Common myeloid progenitor, CD34-positive (primary cell): ENCODE measurements at places on chromosomes 5 and 9.

DNA sequence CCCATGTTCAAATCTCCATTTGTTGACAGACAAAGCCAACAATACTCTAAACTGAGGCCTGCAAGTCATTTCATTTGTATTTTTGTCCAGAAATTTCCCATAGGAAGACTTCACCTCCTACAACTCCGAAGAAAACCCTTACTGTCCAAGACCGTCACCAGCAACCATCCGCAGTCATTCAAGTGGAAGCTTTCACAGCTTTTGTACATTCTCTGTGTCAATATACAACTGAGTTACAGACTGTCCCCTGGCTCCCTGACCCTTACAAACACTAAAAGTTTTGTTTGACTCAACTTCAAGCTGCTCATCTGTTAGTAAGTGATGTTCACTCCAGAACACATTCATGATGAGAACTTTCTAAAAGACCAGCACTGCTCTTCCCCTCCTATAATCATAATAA, 210.1 kb downstream of the DEPDC1B start:
- H3K4me3 ChIP-seq: no peak overlapping the region
- H3K27ac ChIP-seq: no peak overlapping the region
- DNase-seq: no peak
- no peaks in the 10 kb centered on the region for H3K36me3 ChIP-seq
- H3K27me3 ChIP-seq: no peaks in the 10 kb centered on the region

DNA sequence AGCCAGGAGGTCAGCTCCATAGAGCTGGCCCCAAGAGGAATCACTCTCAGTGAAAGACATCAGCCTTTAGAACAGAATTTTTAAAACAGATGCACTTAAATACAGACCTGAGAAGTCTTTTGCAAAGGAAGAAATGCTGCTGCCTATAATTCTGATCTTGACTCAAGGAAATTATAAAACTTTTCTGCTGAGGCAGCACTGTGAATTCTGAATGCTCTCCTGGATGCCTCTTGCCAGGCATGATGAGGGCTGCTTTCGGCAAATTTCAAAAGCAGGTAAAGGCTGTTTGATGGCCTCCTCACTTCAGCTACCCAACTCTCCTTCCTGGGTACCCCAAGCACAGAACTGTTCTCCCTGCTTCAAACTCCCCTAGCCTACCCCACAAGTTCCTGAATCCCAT, 174.8 kb downstream of the CDK5RAP2 start:
- H3K27me3 ChIP-seq: no peaks in the 10 kb centered on the region
- DNase-seq: no peak
- no peak overlapping the region for H3K4me3 ChIP-seq
- H3K4me1 ChIP-seq: no peaks in the 10 kb centered on the region

GRCh38 chr9:79880626-79881025, 308.9 kb downstream of the TLE4 start:
- peaks cover 61% of the 10 kb centered on the region for H3K4me1 ChIP-seq
- peaks cover 7% of the 10 kb centered on the region for H3K27me3 ChIP-seq
- DNase-seq: no peak
- H3K27ac ChIP-seq: no peak overlapping the region
- H3K4me3 ChIP-seq: no peak overlapping the region
- no peaks in the 10 kb centered on the region for H3K36me3 ChIP-seq

DNA sequence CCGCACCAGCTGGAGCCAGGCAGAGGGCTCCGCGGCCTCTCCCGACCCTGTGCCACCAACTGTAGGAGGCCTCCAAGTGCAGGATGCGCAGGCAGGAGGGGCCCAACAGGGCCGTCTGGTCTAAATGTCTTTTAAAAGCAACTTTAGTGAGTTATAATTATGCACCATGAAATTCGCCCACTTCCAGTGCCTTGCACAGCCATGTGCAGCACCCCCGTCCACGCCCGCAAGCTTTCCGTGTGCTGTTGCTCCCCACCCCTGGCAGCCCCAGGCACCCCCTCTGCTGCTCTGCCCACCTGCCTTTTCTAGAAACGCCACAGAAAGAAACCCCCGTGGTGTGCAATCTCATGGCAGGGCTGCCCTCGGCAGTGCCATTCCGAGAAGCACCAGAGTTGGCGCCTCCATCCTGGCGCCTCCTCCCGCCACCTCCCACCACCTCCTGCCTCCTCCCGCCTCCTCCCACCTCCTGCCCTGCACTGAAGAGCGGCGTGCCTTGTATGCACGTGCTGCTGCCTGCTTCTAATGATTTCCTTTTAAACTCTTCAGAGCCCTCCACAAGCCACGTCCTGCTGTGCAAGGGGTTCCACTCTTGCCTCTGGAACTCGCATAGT, 7.5 kb upstream of the SLC6A18 start:
- no peak overlapping the region for H3K27ac ChIP-seq
- no peak overlapping the region for H3K4me3 ChIP-seq
- no peaks in the 10 kb centered on the region for H3K36me3 ChIP-seq
- peak; percentile 8 for DNase-seq
- H3K4me1 ChIP-seq: no peaks in the 10 kb centered on the region

GRCh38 chr5:171707442-171707792, 78.2 kb upstream of the SMIM23 start:
- no peaks in the 10 kb centered on the region for H3K27me3 ChIP-seq
- H3K4me3 ChIP-seq: no peak overlapping the region
- H3K36me3 ChIP-seq: no peaks in the 10 kb centered on the region
- H3K27ac ChIP-seq: no peak overlapping the region

- H3K27ac ChIP-seq: no peak overlapping the region
- H3K4me1 ChIP-seq: peaks cover 33% of the 10 kb centered on the region
- no peak for DNase-seq
These were observed 26.9 kb downstream of the CNOT6 start for GRCh38 chr5:180521101-180521500.

DNA sequence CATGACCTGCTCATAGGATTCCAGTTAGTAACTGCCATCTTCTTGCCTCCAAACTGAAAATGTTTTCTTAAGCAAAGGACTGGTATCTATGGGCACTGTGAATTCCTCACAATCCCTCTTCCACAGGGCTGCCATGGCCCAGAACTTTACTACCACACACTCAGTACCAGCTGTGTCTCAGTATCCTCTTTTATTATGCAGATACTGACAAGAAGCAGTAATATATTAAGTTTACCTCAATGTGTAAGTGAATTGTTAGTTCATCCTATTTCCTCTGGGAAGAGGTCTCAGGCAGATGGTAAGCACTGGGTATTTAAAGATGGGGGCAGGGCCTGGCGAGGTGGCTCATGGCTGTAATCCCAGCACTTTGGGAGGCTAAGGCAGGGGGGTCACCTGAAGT, 320.8 kb upstream of the RFX3 start:
- H3K27me3 ChIP-seq: no peaks in the 10 kb centered on the region
- H3K4me1 ChIP-seq: no peaks in the 10 kb centered on the region
- H3K4me3 ChIP-seq: no peak overlapping the region
- no peaks in the 10 kb centered on the region for H3K36me3 ChIP-seq

GRCh38 chr5:130937046-130937445, 228.0 kb downstream of the HINT1 start:
- H3K4me1 ChIP-seq: no peaks in the 10 kb centered on the region
- no peak for DNase-seq
- no peak overlapping the region for H3K27ac ChIP-seq
- no peaks in the 10 kb centered on the region for H3K36me3 ChIP-seq

DNA sequence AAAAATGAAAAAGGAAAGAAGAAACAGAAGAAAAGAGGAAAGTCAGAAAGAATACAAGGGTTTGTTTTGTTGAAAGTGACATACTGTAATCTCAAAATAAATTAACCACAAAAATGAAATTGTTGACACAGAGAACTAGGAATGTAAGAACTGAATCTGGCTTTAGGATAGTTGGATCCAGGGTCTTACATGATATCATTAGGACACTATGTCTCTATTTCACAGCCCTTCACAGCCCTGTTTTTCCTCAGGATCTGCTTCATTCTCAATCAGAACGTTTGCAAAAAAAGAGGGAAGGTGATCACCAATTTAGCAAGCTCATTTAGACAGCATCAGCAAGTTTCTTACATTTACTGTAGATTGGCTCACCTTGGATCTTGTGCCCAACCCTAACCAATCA, 188.5 kb upstream of the NREP start:
- no peak overlapping the region for H3K27ac ChIP-seq
- DNase-seq: no peak
- no peak overlapping the region for H3K4me3 ChIP-seq
- H3K27me3 ChIP-seq: no peaks in the 10 kb centered on the region

DNA sequence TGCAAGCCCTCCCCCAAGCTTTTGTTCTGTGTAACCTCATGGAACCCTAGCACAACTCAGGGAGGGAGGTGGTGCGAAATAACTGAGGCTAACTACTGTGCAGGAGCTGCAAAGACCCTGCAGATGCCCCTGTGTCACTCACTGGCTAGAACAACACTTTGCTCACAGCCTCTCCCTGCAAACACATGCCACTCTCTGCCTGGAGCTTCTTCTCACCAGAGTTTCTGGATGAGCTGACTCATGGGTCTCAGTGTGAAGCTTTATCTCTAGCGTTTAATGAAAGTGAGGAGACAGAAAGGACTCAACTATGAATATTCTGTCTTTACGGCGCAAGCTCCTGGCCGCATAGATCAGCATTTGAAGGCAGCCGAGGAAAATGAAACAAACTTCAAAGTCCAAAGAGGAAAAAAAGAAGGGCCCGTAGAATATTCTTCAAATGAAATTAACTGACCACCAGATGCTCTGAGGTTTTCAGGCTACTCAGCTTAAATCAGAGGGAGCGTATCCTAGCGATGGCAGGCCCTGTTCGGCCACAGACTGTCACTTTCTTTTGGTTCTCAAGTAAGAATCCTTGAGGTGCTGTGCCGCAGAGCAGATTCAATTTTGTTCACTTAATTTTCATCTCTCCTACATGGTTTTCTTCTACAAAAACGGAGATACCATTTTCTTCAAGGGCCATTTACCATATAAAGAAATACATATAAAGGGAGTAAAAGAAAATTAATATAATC, 77.7 kb upstream of the TAS2R1 start:
- no peaks in the 10 kb centered on the region for H3K4me1 ChIP-seq
- H3K36me3 ChIP-seq: no peaks in the 10 kb centered on the region
- no peak for DNase-seq

- no peaks in the 10 kb centered on the region for H3K36me3 ChIP-seq
- peaks cover 16% of the 10 kb centered on the region for H3K4me1 ChIP-seq
- DNase-seq: no peak
- no peak overlapping the region for H3K27ac ChIP-seq
- H3K4me3 ChIP-seq: no peak overlapping the region
These were observed 324.5 kb downstream of the GADD45G start for GRCh38 chr9:89929315-89929672.

GRCh38 chr5:17991775-17992174, 357.5 kb downstream of the TAF11L14 start:
- H3K4me3 ChIP-seq: no peak overlapping the region
- no peaks in the 10 kb centered on the region for H3K4me1 ChIP-seq
- no peak for DNase-seq
- H3K36me3 ChIP-seq: no peaks in the 10 kb centered on the region
- no peaks in the 10 kb centered on the region for H3K27me3 ChIP-seq
- no peak overlapping the region for H3K27ac ChIP-seq

DNA sequence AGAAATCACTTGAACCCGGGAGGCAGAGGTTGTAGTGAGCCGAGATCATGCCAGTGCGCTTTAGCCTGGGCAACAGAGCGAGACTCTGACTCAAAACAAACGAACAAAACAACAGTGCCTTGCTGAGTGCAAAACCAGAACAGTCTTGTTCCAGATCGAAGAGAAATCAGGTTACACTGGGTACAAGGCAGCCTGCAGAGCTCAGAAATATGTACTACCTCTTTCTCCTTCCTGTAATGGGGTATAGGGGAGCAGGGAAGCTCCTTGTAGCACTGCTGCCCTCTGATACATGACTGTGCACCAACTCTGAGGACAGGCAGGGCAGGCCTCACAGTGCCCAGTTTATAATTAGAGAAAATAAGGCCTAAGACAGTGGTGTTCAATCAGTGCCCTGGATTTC, 24.7 kb downstream of the TBC1D2 start:
- H3K4me1 ChIP-seq: peaks cover 2% of the 10 kb centered on the region
- peaks cover 3% of the 10 kb centered on the region for H3K36me3 ChIP-seq
- H3K27me3 ChIP-seq: no peaks in the 10 kb centered on the region
- H3K4me3 ChIP-seq: no peak overlapping the region
- no peak for DNase-seq
- no peak overlapping the region for H3K27ac ChIP-seq

DNA sequence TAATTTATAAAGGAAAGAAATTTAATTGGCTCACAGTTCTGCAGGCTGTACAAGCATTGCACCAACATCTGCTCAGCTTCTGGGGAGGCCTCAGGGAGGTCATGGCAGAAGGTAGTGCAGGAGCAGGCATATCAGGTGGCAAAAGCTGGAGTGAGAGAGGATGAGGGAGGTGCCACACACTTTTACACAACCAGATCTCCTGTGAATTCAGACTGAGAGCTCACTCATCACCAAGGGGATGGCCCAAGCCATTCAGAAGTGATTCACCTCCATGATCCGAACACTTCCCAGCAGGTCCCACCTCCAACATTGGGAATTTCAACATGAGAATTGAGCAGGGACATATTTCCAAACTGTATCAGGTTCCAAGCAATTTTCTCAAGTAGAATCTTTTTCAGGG, 84.7 kb upstream of the BRINP1 start:
- no peaks in the 10 kb centered on the region for H3K27me3 ChIP-seq
- no peaks in the 10 kb centered on the region for H3K36me3 ChIP-seq
- no peak overlapping the region for H3K27ac ChIP-seq
- no peak overlapping the region for H3K4me3 ChIP-seq

GRCh38 chr5:5340206-5340729, 82.2 kb upstream of the ICE1 start:
- DNase-seq: no peak
- no peaks in the 10 kb centered on the region for H3K36me3 ChIP-seq
- H3K27me3 ChIP-seq: no peaks in the 10 kb centered on the region
- no peak overlapping the region for H3K27ac ChIP-seq

DNA sequence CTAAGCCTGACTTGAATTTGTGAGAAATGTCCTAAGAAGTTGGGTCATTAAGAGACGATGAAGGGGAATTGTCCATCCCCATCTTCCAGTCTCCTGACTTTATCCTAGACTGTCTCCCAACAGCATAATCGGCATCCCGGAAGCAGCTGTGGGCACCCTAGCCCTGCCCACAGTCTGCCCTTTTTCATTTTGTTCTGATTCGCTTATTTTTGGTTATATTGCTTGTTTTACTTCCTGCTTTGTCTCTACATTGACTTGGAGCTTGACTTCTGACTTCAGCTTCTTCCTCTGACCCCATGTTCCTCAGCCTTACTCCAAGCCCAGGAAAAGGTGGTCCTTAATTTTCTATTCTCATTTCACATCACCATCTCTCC, 41.8 kb downstream of the UGCG start:
- H3K4me3 ChIP-seq: no peak overlapping the region
- peaks cover 14% of the 10 kb centered on the region for H3K4me1 ChIP-seq
- no peaks in the 10 kb centered on the region for H3K27me3 ChIP-seq
- no peak for DNase-seq
- no peaks in the 10 kb centered on the region for H3K36me3 ChIP-seq

GRCh38 chr5:168947212-168947868, 353.6 kb downstream of the SLIT3 start:
- H3K4me1 ChIP-seq: no peaks in the 10 kb centered on the region
- H3K4me3 ChIP-seq: no peak overlapping the region
- DNase-seq: peak; percentile 10
- H3K27me3 ChIP-seq: no peaks in the 10 kb centered on the region
- H3K36me3 ChIP-seq: no peaks in the 10 kb centered on the region

- H3K4me1 ChIP-seq: peaks cover 65% of the 10 kb centered on the region
- no peaks in the 10 kb centered on the region for H3K27me3 ChIP-seq
- no peak overlapping the region for H3K27ac ChIP-seq
- no peaks in the 10 kb centered on the region for H3K36me3 ChIP-seq
These were observed 225.8 kb downstream of the MLLT3 start for GRCh38 chr9:20396509-20396908.
